ENCODE measurements at places on chromosomes 4 and X. TPM values are rescaled to one million over a fixed set of nuclear protein-coding genes. Genes with fewer than 3 reads are reported as not detected.

Gene F9
- total RNA-seq = not detected

Gene FHIP1A
- 105 TPM for total RNA-seq

Gene IRF2
- total RNA-seq = 30.7 TPM

Gene SPANXA2
- not detected for total RNA-seq

Gene CFI
- total RNA-seq = not detected

Gene XAGE1A
- not detected for total RNA-seq

Gene CCDC149
- total RNA-seq = 17.1 TPM

Gene CPE
- total RNA-seq = 22.3 TPM

DNA sequence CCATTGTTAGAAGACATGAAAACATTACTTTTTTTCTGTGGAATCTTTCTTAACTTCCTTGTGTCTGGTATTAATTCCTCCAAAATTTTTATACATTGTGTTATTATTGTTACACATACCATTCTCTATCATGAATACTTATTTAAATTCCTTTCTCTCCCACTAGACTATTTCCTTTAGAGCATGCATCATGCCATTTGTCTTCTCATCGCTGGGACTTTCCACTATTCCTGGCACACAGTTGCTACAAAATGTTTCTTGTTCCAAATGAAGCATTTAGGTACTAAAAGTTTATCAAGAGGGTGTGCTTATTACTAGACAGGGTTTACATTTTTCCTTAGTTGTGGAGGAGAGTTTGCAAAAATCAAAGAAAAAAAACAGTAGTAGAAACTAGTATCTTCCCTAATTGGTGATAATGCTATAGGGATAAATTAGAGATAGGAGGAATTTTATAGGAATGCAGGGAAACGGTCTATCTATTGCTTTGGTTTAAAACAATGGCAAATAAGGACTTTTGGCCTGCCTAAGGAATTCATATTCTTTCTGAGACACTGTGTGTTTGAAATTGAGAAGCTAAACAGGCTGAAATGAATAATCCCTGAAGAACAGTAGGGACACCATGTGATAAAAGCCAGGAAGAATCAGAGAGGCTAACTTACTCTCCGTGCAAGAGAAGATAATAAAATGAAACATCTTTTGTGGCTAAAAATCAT lies 187.5 kb upstream of the TBC1D9 start:
- no peaks in the 10 kb centered on the region for H3K27me3 ChIP-seq
- no peaks in the 10 kb centered on the region for H3K36me3 ChIP-seq
- DNase-seq = no peak
- no peaks in the 10 kb centered on the region for H3K4me1 ChIP-seq
- H3K27ac ChIP-seq = no peak overlapping the region

DNA sequence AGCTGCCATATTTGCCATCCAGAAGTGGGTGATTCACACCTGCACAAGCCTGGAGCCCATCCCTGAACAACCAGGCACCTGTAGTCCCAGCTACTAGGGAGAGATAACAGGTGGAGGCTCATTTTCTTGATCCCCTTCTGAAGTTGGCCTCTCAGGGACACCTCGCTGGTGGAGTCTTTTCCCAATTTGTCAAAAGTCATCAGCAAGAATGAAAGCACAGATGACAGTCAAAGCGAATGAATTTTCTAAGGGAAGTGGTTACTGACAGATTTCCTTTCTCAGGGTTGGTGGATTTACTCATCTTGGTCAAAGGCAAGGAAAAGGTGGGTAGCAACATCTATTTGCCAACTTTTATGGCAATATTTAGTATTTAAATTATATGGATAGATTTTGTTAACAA lies 36.5 kb downstream of the FGFBP1 start:
- H3K4me3 ChIP-seq = no peak overlapping the region
- H3K27ac ChIP-seq = no peak overlapping the region
- H3K36me3 ChIP-seq = no peaks in the 10 kb centered on the region
- H3K4me1 ChIP-seq = peaks cover 15% of the 10 kb centered on the region
- no peak for DNase-seq

GRCh38 chrX:152908486-152908885 lies 10.6 kb downstream of the ZNF185 start:
- H3K27me3 ChIP-seq = no peaks in the 10 kb centered on the region
- H3K4me1 ChIP-seq = peaks cover 5% of the 10 kb centered on the region
- H3K27ac ChIP-seq = no peak overlapping the region
- no peaks in the 10 kb centered on the region for H3K36me3 ChIP-seq

DNA sequence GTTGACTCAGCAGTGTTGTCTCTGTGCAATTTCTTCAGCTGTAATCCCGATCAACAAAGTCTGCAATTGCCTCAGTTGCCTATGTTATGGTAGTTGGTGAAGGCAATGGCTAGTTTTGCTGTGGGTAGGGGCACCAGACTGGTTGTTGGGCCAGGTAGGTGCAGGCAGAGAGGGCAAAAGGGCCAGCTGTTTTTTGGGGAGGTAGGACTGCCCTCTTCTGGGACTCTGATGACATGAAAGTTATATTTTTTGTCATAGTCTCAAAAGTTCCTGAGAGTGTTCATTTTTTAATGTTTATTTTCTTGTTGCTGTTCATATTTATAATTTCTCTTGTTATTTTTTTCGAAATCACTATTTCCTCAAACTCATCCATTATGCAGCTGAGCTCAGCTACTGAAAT lies 25.1 kb downstream of the DCAF12L2 start:
- H3K36me3 ChIP-seq = no peaks in the 10 kb centered on the region
- H3K27ac ChIP-seq = no peak overlapping the region
- no peak overlapping the region for H3K4me3 ChIP-seq
- no peak for DNase-seq
- no peaks in the 10 kb centered on the region for H3K4me1 ChIP-seq

GRCh38 chr4:127469959-127470809 lies 162.6 kb upstream of the INTU start:
- no peak overlapping the region for H3K27ac ChIP-seq
- H3K36me3 ChIP-seq = no peaks in the 10 kb centered on the region
- H3K27me3 ChIP-seq = no peaks in the 10 kb centered on the region
- no peak overlapping the region for H3K4me3 ChIP-seq
- H3K4me1 ChIP-seq = no peaks in the 10 kb centered on the region
- no peak for DNase-seq

- H3K4me3 ChIP-seq = no peak overlapping the region
- no peak for DNase-seq
- no peak overlapping the region for H3K27ac ChIP-seq
Observed at GRCh38 chr4:1488357-1488756, 82.1 kb upstream of the NKX1-1 start.

DNA sequence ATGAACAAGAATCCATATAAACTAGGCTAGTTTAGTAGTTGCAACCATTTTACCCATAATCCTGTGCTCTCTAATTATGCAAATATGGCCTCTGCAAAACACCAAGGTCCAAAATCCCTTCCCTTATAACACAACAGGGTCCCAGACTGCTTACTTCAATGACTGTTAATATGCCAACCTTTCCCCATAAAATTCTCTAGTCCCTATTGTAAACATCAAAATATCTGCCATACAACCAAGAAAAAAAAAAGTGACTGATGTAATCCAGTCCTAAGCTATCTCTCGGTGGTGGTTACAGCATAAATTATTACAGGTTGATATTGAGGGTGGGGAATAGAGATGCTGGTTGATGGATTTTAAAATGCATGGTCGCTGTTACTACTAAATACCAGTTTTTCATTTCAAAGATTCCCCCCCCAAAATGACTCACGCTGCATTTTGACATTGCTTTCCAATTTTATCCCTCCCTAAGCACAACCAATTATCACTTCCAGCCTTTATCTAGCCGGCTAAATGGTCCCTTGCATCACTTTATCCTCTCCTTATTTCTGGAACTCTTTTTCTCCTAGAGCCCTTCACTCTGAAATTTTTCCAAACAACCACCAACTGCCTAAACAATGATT lies 44.8 kb downstream of the TSPAN5 start:
- no peaks in the 10 kb centered on the region for H3K36me3 ChIP-seq
- H3K27me3 ChIP-seq = no peaks in the 10 kb centered on the region
- no peak overlapping the region for H3K27ac ChIP-seq
- H3K4me1 ChIP-seq = peaks cover 22% of the 10 kb centered on the region

- H3K36me3 ChIP-seq = no peaks in the 10 kb centered on the region
- no peaks in the 10 kb centered on the region for H3K4me1 ChIP-seq
- no peak overlapping the region for H3K4me3 ChIP-seq
- no peaks in the 10 kb centered on the region for H3K27me3 ChIP-seq
- DNase-seq = no peak
Observed at GRCh38 chr4:158201876-158202275, 8.4 kb upstream of the TMEM144 start.

- H3K4me1 ChIP-seq = no peaks in the 10 kb centered on the region
- H3K36me3 ChIP-seq = no peaks in the 10 kb centered on the region
- H3K4me3 ChIP-seq = no peak overlapping the region
- no peak overlapping the region for H3K27ac ChIP-seq
- H3K27me3 ChIP-seq = no peaks in the 10 kb centered on the region
Observed at GRCh38 chr4:91958596-91958995, 345.2 kb upstream of the GRID2 start.

GRCh38 chrX:150293311-150294013 lies 69.7 kb upstream of the MAMLD1 start:
- DNase-seq = no peak
- H3K4me1 ChIP-seq = no peaks in the 10 kb centered on the region
- H3K36me3 ChIP-seq = no peaks in the 10 kb centered on the region
- H3K27me3 ChIP-seq = no peaks in the 10 kb centered on the region
- H3K4me3 ChIP-seq = no peak overlapping the region

- no peaks in the 10 kb centered on the region for H3K36me3 ChIP-seq
- H3K27ac ChIP-seq = no peak overlapping the region
- H3K27me3 ChIP-seq = no peaks in the 10 kb centered on the region
Observed at GRCh38 chr4:85165808-85166207, 199.3 kb upstream of the WDFY3 start.

DNA sequence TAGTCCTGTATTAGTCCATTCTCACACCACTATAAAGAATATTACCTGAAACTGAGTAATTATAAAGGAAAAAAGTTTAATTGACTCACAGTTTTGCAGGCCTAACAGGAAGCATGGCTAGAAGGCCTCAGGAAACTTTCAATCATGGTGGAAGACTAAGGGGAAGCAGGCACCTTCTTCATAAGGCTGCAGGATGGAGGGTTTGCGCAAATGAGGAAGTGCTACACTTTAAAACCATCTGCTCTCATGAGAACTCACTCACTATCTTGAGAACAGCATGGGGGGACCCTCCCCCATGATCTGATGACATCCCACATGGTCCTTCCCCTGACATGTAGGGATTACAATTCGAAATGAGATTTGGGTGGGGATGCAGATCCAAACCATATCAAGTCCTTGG lies 12.1 kb upstream of the MAGEA11 start:
- no peaks in the 10 kb centered on the region for H3K36me3 ChIP-seq
- H3K4me3 ChIP-seq = no peak overlapping the region
- no peaks in the 10 kb centered on the region for H3K27me3 ChIP-seq
- H3K27ac ChIP-seq = no peak overlapping the region

GRCh38 chr4:25970226-25970675 lies 56.2 kb downstream of the SMIM20 start:
- H3K4me3 ChIP-seq = no peak overlapping the region
- no peak for DNase-seq
- no peaks in the 10 kb centered on the region for H3K4me1 ChIP-seq
- H3K36me3 ChIP-seq = no peaks in the 10 kb centered on the region
- no peaks in the 10 kb centered on the region for H3K27me3 ChIP-seq

DNA sequence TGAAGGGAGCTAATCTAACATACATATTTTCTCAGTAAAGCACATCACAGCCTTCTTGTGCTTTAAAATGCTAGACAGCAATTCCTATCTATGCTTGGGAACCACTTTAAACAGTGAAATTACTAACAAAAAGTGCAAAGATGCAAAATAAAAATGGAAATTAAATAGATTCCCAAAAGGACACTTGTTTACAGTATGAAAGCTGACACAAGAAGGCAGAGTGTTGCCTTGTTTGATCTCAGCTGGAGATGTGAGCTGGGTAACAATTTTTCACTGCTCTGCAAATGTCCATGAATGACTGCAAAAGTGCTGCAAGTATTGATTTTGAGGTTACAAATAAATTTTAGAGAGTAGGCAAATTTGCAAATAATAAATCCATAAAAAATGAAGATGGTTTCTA lies 22.3 kb downstream of the GRIA2 start:
- no peaks in the 10 kb centered on the region for H3K27me3 ChIP-seq
- no peaks in the 10 kb centered on the region for H3K4me1 ChIP-seq
- H3K27ac ChIP-seq = no peak overlapping the region
- DNase-seq = no peak
- H3K4me3 ChIP-seq = no peak overlapping the region
- H3K36me3 ChIP-seq = no peaks in the 10 kb centered on the region

GRCh38 chrX:14529290-14529989 lies at the start of gene GLRA2:
TSS of gene GLRA2 (plus strand) at chrX:14529536. CDS start at chrX:14530058, 522 bp downstream.
- H3K27me3 ChIP-seq = no peaks in the 10 kb centered on the region
- no peaks in the 10 kb centered on the region for H3K36me3 ChIP-seq
- peaks cover 5% of the 10 kb centered on the region for H3K4me1 ChIP-seq
- DNase-seq = no peak

DNA sequence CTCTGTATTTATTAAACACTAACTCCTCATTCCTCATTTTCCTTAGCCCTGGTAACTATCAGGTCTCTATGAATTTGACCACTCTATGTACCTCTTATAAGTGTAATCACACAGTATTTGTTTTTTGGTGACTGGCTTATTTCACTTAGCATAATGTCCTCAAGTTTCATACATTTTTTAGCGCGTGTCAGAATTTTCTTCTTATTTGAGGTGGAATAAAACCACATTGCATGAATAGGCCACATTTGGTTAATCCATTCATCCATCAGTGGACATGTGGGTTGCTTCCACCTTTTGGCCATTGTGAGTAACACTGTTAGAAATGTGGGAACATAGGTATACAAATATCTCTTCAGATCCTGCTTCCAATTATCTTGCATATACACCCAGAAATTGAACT lies 341.2 kb upstream of the BOD1L1 start:
- no peak overlapping the region for H3K27ac ChIP-seq
- H3K27me3 ChIP-seq = no peaks in the 10 kb centered on the region
- no peaks in the 10 kb centered on the region for H3K36me3 ChIP-seq
- no peak overlapping the region for H3K4me3 ChIP-seq
- DNase-seq = no peak
- H3K4me1 ChIP-seq = no peaks in the 10 kb centered on the region

GRCh38 chrX:93594780-93595179 lies 78.6 kb downstream of the NAP1L3 start:
- H3K27ac ChIP-seq = no peak overlapping the region
- DNase-seq = no peak
- no peak overlapping the region for H3K4me3 ChIP-seq
- no peaks in the 10 kb centered on the region for H3K36me3 ChIP-seq
- H3K4me1 ChIP-seq = no peaks in the 10 kb centered on the region
- H3K27me3 ChIP-seq = no peaks in the 10 kb centered on the region

GRCh38 chr4:151304755-151305154 lies 20.6 kb downstream of the SH3D19 start:
- H3K4me1 ChIP-seq = peaks cover 16% of the 10 kb centered on the region
- H3K36me3 ChIP-seq = no peaks in the 10 kb centered on the region
- H3K27ac ChIP-seq = no peak overlapping the region
- no peak for DNase-seq

- no peak overlapping the region for H3K27ac ChIP-seq
- no peaks in the 10 kb centered on the region for H3K27me3 ChIP-seq
- no peak overlapping the region for H3K4me3 ChIP-seq
- no peaks in the 10 kb centered on the region for H3K36me3 ChIP-seq
Observed at GRCh38 chrX:17226736-17227135, 148.3 kb upstream of the NHS start.

Measured in suprapubic skin (tissue), 4 donors.